Activated T-helper 2 cell treated with anti-CD3 and anti-CD28 coated beads, Interferon-gamma antibody, Interleukin-2, Interleukin-4, amounts not matched to agents 10 μg/mL and 5 μg/mL and 100 μg/mL, durations not matched to agents 14 hours and 24 hours and 36 hours (primary cell): ENCODE measurements at places on chromosomes 3 and 15. TPM values are rescaled to one million over a fixed set of nuclear protein-coding genes. Genes with fewer than 3 reads are reported as not detected.

The GOLGA8A gene
- 238 and 258 TPM in 2 replicates for total RNA-seq

The ZDHHC19 gene
- total RNA-seq: not detected in 2 replicates

The TFG gene
- 79.3 and 81.2 TPM in 2 replicates for total RNA-seq

The SPINK8 gene
- not detected in 2 replicates for total RNA-seq

The B3GALNT1 gene
- 0.32 and 0.53 TPM in 2 replicates for total RNA-seq

The SLC51B gene
- not detected in 2 replicates for total RNA-seq

The A4GNT gene
- not detected in 2 replicates for total RNA-seq

- DNase-seq: no peak
Measured at GRCh38 chr3:119395923-119396358, 67.5 kb downstream of the TMEM39A start.

DNA sequence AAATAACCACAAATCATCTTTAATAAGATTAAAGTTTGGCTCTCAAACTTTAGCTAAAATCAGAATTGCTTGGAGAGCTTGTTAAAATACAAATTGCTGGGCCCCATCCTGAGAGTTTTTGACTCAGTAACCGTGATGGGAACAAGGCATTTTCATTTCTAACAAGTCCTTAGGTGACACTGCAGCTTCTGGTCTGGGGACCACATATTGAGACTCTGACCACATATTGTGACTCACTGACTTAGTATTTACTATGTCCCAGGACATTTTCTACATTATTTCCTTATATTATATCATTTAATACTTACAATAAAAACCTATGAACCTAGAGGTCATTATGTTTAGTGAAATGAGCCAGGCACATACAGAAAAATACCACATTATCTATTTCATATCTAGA lies 164.5 kb downstream of the ZMAT3 start:
- DNase-seq: no peak

- DNase-seq: no peak
Measured at GRCh38 chr3:13266005-13266404, 154.1 kb downstream of the NUP210 start.

GRCh38 chr3:13785351-13785750 lies 94.5 kb downstream of the WNT7A start:
- no peak for DNase-seq

- DNase-seq: no peak
Measured at GRCh38 chr3:175381685-175382084, 522.6 kb downstream of the NAALADL2 start.

GRCh38 chr3:14031271-14031670 lies 93.4 kb downstream of the CHCHD4 start:
- DNase-seq: no peak

GRCh38 chr3:182729903-182730674 lies 63.2 kb upstream of the ATP11B start:
- no peak for DNase-seq

- DNase-seq: no peak
Measured at GRCh38 chr15:48395521-48396011, 64.3 kb downstream of the DUT start.

DNA sequence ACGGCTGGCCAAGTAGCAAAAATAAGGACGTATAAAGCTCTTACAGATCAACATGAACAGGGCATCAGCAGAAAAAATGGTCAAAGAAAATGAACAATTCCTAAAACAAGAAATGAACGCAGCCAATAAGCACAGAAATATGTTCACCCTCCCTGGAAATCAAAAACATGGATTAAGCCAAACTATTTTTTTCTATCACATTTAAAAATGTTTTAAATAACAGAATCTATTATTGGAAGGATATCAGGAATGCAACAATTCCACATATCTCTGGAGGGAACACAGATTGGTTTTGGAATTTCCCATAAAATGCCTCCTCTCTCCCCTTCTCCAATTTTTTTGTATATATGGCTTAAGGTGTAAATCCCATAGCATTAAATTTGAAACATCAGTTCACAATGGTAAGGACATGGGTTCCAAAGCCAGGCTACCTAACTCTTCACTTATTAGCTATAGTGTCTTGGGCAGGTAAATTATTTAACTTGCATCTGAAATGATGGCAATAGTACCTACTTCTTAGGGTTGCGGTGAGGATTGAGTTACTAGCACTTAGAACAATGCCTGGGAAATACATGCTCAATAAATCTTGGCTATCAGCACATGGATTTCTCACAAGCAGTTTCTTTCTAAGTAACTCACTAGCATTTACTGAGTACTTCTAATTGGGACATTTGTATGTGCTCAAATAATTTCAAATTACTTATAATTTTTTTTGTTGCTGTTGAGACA lies 10.1 kb downstream of the UACA start:
- no peak for DNase-seq

DNA sequence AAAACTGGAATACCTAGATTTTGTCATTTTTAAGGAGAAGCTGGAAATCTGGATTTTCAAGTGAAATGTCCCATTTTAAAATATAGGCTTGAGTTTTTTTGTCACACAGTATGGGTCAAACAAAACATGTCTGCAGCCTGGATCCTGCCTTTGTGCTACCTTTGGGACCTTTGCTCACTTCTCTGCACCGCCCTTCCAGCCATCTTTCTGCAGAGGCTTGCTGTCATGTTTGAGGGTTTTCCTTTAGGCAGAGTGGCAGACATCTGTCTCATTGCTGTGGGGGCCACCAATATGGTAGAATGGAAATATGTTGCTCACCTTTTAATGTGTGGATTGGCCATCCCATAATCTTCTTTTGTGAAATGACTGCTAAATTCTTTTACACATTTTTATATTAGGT lies 136.3 kb downstream of the EEFSEC start:
- no peak for DNase-seq

DNA sequence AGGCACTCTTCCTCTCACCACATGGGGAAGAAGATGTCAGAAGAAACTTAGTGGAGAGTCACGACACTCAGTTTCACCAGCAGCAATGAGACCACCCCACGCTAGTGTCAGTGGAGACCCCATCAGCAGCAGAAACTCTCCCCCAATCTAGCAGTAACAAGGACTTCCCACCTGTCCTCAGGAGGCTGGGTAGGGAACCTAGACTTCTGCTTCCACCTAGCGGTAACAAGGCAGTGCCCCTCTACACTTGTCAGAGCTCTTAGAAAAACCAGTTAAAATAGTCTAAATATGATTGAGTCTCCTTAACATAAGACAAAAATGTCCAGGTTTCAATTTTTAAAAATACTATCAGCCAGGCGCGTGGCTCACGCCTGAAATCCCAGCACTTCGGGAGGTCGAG lies 57.3 kb downstream of the TRAT1 start:
- no peak for DNase-seq
